IMR-90 (cell line): ENCODE measurements at places on chromosomes 7 and 10. TPM values are rescaled to one million over a fixed set of nuclear protein-coding genes. Genes with fewer than 3 reads are reported as not detected.

DNA sequence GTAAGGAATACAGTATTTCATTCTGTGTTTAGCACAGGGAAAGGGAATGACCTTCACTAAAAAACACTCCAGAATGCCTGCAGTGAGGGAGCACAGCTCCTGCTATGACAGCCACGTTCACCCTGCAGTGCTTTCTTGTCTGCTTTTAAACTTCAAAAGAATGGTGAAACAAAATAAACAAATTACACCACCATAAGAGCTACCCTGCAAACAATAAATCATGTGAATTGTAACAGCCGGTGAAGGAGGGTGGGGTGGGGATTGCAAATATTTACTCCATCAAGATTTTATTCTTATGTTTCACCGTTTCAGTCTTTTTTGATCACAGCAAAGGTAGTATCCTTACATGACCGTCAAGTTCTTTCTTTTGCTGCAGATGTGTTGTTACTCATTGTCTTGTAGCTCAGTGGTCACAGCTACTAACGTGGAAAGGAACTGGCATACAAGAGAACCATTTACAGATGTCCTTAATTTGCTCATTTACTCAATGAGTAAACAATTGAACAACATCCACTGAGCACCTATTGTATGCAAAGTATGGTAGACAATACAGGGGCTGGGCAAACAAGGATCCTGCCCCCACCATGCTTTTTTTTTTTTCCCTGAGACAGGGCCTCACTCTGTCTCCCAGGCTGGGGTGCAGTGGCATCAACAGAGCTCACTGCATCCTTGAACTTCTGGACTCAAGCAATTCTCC, 4.1 kb upstream of the CHN2 start:
- no peak for DNase-seq

DNA sequence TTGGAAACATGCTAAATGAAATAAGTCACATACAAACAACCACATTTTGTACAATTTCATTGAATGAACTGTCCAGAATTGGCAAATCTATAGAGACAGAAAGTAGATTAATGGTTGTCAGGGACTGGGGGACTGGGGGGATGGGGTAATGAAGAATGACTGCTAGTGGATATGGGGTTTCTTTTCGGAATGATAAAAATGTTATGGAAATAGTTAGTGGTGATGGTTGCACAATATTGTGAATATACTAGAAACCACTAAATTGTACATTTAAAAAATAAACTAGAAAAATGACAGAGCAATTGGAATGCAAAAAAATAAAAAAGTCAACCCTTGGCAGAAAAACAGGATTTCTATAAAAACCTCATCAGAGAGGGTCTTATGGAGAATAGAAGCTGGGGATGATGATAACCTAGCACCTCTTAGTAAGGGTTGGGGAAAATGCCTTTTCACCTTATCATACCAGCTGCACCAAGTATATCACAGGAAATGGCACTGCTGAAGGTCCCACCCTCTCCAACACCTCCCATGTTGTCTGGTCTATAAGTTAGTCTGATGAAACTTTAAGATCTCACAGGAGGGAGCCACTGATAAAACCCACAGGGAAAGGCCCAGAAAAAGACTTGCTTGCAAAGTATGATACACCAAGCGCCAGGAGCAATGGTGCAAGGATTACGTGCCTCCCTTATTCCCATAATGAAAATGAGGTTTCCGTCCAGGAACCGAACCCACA, 23.1 kb upstream of the JAZF1 start:
- DNase-seq = no peak

DNA sequence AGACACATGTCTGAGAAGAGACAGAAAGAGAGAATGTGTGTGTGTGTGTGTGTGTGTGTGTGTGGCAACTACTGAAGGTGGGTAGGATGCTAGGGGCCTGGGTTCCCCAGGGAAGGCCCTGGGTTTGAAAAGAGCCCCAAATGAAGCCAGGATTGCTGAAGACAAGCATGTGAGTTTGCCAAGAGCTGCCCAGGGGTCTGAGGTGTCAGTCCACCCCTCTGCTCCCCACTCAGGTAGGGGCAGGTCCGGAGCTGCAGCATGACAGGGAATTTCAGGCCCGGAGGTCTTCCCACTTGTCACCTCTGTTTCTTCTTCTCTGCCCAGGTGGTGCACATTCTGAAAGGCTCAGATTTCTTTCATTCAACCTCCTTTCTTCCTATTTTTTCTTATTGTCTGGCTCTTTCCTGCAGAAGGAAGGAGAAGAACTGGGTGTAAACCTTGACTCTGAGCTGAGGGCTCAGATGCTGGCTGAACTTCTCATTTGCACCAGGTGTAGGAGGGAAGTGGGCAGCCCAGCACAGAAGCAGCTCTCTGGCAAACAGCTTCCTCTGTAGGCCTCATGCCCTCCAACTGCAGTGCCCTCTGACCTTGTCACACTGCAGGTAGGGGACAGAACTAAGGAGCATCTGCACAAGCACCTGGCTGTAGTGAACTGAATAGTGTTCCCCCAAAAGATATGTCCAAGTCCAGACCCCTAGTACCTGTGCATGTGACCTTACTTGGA, 79.6 kb upstream of the LRRC4 start:
- DNase-seq = no peak

GRCh38 chr7:716636-717035, 9.9 kb upstream of the DNAAF5 start:
- DNase-seq = no peak

- peak; percentile 54 for DNase-seq
Observed at GRCh38 chr10:22086730-22087401, 83.3 kb upstream of the DNAJC1 start.

GRCh38 chr7:11702938-11703337, 129.1 kb downstream of the THSD7A start:
- no peak for DNase-seq

GRCh38 chr7:150337659-150338081, 3.8 kb downstream of the RARRES2 start:
- DNase-seq = no peak

- DNase-seq = no peak
Observed at GRCh38 chr10:123888256-123888655, 3.4 kb downstream of the CPXM2 start.

GRCh38 chr10:68655620-68656126, 65.4 kb upstream of the CCAR1 start:
- no peak for DNase-seq

- no peak for DNase-seq
Observed at GRCh38 chr7:125661677-125662076, 732.1 kb upstream of the POT1 start.

DNA sequence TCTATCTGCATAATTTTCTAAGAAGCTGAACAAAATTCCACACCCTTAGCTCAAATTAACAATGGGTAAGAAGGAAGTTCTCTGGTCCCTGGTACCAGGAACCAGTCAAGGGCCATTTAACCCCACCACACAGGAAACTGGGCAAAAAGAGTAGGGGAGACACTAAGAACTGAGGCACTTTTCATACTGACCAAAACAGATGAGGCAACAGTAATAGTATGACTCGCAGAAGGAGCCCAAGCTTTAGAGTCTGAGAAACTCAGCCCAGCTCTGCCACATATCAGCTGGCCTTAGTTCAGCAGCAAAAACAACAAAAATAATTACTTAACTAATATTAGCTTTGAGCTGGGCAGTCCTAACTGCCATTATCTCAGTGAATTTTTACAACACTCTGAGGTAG, 221.2 kb downstream of the FAM107B start:
- peak; percentile 87 for DNase-seq

- DNase-seq = peak; percentile 32
Observed at GRCh38 chr10:25028711-25029110, 12.3 kb downstream of the THNSL1 start.

- no peak for DNase-seq
Observed at GRCh38 chr7:73433924-73434700, 534 bp downstream of the FZD9 start.

GRCh38 chr7:44441079-44441478, 49.4 kb downstream of the NUDCD3 start:
- no peak for DNase-seq

GRCh38 chr7:15891151-15891881, 204.8 kb upstream of the MEOX2 start:
- DNase-seq = peak; percentile 47

DNA sequence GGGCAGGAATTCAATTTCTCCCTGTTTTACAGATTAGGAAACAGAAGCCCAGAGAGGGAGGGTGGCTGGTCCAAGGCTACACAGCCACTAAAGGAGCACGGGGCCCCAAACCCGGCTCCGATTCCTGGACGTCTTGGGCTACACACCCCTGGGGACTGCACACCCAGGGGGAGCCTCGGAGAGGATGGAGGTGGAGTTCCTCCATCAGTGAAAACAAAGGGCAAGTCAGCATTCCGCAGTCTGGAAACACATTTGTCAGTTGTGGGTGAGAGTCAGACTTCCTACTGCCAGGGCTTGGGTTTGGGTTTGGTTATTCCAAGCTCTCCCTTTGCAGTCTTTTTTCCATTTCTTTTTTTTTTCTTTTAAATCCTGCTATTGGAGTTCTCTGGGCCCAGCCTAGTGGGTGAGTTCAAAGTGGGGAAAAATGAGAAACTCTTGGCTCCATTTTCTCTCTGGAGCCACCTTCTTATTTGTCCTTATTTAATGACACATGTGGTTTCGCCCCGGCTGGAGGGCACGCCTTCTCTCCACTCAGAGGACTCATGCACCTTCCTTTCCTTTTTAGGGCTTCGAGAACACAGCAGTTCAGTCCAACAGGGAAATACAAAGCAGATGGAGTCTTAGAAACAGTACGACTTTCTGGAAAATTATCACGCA, 59.9 kb upstream of the AQP1 start:
- DNase-seq = no peak

DNA sequence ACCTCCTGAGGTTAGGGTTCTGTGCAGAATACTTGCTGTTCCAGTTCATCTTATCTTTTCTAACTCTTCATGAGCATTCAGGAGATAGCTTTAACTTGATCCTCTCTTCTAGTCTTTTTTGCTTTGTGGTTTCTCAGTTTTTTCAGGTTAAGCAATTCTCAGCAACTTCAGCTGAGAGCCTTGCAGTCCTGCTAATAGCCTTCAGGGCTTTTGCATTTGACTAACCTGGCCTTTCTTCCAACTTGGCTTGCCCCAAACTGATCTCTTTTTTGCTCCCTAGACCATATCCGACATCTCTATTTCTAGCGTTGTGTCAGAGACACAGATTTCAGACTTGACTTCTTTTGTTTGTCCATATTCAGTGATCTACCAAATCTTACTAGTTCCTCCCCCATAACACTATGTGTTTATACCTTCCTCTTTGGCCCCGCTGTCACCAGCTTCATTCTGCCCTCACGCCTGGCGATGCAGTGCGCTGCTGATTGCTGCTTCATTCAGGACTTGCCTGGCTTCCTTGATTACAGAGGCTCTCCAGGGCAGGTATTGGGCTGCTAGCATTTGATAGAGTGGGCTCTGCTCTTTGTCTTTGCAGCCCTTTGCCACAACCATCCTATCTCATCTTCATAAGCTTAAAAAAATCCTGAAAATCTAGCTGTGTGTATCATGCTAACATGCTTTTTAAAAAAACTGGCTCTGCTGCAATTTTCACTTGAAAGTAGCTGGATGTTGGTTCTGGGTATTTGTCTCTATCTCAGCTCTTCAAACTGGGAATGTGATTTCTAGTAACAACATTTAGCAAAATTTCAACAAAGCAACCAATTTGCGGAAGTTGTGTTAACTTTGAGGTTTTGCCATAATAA, 9.6 kb downstream of the CUL1 start:
- no peak for DNase-seq

Gene TMEM176B
- polyA plus RNA-seq = not detected in 2 replicates

Gene TAS2R5
- polyA plus RNA-seq = 0.32 and 0.33 TPM in 2 replicates

Gene THAP5
- polyA plus RNA-seq = 5.2 and 6.7 TPM in 2 replicates

Gene RELN
- polyA plus RNA-seq = 14.7 and 16.8 TPM in 2 replicates

Gene CYP3A4
- polyA plus RNA-seq = not detected in 2 replicates

Gene PTPN12
- polyA plus RNA-seq = 28.7 and 31.0 TPM in 2 replicates

Gene TMEM270
- polyA plus RNA-seq = 0.17 TPM in 1 of 2 replicates, not detected in the other
